ENCODE measurements at places on chromosomes 2 and 18.

- DNase-seq: no peak
These were observed 28.6 kb upstream of the NFU1 start for GRCh38 chr2:69465513-69466456.

DNA sequence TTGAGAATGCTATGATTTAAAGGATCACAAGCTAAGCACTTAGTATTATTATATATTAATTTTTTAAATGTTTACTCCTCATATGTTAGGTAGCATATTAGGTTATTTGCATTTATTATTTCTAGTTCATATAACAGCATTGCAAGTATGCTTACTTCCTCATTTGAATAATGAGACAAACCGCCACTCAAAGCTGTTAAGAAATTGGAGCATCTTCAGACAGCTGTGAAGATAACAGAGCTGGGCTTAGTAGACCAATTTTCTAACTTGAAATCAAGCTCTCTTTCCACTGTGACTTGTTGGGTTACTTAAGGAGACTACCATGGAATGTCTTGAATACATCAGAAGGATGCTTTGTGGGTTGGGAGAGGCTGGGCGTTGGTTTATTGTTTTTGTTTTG, 139.3 kb downstream of the ASXL3 start:
- no peak for DNase-seq

DNA sequence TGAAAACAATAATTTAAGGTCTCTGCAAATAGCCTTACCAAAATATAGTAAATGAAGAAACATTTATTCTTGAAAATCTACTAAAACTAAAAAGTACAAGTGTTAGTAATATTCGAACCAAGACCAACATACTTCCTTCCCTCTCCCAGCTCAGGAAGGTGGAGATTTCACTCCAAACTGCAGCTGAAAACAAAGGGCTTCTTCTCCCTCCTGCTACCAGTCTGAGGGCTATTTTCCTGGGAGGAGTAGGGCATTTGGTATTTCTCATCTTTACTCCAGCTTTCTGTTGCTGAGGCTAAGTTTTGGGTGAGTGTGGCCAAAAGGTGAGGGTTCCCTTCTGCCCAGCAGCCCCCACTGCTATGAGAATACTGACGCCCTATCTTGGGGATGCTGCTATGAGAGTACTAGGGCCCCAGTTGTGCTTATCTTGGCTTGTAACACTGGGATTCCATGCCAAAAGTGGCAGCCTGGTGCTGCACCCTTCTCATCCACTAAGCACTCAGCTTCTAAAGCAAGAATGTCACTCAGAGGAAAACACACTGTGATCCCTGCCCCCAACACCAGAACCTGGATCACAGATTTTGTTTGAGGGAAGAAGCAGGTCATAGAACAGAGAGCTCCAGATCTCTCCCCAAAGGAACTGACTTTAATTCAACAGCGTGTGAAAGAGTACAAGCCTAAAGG, 130.7 kb upstream of the KLF7 start:
- no peak for DNase-seq

DNA sequence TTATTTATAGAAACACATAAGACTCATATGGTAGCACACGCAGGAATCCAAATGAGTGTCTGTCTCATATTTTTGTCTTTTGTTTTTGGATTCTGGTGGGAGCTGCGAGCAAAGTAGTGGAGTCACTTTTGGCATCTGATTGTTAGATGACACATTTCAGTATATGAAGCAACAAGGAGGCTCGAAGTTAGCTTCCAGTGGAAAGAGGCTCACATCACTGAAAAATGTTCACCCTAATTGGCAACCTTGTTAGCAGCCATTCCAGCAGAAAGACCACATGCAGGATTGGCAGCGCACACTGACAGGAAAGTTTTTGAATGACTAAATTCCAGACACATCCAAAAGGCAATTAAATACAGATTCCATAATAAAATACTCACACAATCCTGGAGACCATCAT, 87.4 kb downstream of the MYT1L start:
- DNase-seq: no peak

DNA sequence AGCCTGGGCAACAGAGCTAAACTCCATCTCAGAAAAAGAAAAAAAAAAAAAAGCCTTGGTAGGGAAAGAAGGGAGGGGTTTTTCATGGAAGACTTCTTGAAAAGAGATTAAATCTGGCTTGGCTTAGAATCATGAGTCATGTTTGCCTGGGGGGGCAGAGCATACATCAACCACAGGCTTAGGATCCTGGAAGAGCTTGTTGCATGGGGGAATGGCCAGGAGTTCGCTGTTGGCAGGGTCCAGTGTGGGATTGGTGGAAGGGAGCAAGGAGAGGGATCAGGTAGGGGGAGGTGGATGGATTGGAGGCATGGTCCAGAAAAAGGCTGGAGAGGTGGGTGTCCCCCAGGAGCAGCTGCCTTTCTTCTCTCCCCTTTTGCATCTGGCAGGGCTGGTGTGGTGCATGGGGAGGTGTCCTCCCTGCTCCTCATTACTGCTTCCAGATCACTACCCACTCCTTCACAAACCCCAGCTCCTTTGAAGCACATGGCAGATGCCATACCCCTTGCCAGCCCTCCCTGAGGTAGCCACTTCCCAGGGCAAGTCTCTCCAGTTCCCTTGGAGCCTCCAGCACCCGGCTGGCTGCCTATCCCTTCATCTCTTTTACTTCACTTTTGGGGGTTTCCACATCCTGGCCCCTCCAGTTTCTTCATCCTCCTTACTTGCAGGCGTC, 2.5 kb downstream of the ARMC9 start:
- DNase-seq: no peak

DNA sequence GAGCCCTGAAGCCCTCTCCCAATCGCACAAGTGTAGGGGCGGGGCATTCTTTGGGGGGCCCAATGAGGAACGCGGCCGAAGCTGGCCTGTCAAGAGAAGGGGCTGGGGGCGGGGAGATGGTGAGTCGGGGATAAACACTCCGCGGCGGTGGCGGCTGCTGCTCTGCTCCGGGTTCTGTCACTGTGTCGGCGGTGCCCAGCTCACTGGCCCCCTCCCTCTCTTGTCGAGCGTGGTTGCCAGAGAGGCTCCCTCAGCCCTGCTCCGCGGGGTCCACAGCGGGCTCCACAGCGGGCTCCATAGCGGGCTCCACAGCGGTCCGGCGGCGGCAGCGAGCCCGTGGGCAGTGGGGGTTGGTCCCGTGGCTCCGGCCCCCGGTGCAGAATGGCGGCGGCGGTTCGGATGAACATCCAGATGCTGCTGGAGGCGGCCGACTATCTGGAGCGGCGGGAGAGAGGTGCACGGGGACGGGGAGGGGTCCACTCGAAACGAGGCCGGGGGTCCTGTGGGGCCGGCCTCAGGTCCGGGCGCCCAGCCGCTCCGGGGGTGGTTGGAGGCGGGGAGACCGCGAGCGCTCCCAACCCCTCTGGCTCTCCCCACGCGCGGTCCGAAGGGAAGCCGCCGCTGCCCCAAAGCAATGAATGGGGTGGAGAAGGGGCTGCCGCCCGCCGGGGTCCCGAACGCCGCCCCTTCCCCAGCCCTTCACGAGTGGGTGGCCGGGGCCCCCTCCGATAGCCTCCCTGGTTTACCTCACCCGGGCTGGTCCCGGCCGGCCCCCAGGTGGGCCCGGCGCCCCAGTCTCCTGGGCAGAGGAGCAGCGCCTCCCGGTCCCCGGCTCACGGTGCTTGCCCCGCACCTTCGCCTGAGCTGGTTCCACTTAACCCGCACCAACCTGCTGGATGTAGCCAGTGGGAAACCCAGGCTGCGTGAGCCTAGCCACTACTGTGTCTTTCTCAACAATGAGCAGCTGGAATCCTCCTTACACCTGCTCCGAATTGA, at the start of gene MXD1:
TSS of gene MXD1 (plus strand) at position 160 of the 996 bp plus-strand sequence. CDS start at position 382, 222 bp downstream.
- peak; percentile 18 for DNase-seq

DNA sequence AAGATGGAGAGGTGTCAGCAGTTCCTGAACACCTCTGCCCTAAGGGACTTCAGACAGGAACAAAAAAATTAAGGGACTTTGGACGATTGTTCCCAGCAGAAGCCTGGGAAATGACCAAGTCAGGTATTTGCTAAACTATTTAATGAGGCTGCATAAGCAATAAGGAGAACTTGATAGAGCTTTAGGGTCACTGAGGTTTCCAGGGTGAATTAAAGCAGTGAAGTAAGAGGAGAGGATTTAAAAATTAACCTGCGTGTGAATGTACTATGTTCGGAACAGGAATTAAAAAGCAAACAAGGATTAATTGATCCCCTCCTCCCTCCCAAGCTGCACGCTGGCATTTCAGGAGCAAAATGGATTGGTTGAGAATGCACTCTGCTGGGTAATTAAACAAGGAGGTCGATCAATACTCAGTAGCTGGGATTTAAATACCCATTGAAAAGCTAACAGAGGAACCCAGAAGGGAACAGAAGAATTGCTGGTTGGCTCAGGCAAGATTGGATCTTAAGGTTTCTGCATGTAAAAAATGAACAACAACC, 157.2 kb downstream of the RNF152 start:
- no peak for DNase-seq

- DNase-seq: no peak
These were observed 6.1 kb downstream of the FIGN start for GRCh38 chr2:163729636-163730273.

DNA sequence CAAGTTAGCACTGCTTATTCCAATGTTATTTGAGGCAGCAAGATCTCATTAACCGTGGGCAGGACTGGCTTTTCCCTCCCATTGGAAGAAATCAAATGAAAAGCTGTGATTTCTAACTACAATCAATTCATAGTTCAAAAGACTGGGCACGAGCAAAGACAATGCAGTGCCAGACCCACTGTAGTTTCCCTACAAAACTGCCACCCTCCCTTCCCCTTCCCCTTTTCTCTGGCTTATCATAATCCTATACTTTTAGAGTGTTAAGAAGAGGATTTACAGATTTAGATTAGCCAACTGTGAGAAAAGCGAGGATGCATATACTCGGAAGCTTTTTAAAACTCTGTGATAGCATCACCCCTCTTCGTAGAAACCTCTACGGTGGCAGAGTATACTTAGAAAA, 260.4 kb downstream of the STK39 start:
- no peak for DNase-seq

GRCh38 chr2:176546550-176546949, 277.3 kb downstream of the MTX2 start:
- no peak for DNase-seq

DNA sequence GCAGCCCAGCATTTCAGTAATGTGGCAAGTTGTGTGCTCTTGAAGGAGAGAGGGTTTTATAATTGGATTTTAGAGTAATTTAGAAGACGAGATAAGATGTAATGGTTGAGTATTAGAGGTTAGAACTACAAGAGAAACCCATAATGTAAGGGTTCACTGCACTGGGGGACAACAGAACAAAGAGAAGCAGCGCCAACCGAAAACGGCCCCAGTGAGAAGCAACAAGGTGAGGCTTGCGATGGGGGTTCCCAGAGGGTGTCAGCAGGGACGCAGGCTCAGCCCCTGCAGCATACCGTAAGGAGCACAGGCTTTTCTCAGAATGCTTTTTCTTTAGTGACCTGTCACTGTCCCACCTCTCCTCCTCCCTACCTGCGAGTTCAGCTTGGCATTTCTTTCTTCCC, 183.9 kb upstream of the ETAA1 start:
- no peak for DNase-seq

GRCh38 chr2:202831242-202832220, 40.0 kb downstream of the ICA1L start:
- DNase-seq: peak; percentile 32

DNA sequence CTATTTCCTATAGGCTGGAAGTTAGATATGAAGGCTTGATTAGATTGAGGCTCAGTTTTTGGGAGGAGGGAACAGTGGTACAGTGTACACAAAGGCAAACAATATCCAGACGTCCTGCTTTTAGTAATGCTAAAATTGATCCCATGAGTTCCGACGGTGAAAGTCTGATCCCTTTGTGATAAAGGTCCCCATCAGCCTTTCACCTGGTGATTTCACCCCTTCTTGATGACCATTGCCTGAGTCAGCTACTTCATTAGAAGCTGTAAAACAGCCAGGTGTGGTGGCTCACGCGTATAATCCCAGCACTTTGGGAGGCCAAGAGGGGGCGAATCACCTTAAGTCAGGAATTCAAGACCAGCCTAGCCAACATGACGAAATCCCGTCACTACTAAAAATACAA, 29.7 kb downstream of the TWSG1 start:
- no peak for DNase-seq

GRCh38 chr2:75994759-75995158, 284.0 kb upstream of the GCFC2 start:
- no peak for DNase-seq

DNA sequence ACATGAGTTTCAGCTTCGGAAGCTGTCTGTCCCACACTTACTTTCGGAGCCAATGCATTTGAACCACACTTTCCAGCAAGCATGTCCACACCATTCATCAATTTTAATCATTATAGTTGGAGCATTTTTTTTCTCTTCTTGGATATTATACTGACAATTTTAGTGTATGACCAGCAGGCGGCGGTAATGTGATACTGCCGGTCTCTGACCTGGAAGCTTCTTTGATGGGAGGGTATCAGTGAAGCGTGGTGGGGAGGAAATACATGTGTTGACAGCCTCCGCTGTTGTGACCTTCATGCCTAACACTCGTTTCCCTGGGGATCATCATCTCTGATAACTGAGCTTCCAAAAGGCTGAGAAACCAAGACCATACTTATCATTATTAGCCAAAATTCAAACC, 231.7 kb downstream of the GBX2 start:
- DNase-seq: no peak

DNA sequence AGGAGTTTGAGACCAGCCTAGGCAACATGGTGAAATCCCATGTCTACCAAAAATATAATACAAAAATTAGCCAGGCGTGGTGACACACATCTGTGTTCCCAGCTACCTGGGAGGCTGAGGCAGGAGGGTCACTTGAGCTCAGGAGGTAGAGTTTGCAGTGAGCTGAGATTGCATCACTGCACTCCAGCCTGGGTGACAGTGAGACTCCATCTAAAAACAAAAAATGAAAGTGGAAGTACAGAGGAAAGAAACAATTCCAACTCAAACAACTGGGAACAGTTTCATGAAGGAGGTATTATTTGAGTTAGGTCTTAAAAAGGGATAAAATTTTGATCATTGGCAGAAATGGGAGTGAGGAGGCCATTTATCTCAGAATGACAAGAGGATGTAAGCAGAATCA, 6.3 kb upstream of the RAB1A start:
- no peak for DNase-seq

- DNase-seq: no peak
These were observed 50.4 kb downstream of the MMADHC start for GRCh38 chr2:149537092-149537726.

DNA sequence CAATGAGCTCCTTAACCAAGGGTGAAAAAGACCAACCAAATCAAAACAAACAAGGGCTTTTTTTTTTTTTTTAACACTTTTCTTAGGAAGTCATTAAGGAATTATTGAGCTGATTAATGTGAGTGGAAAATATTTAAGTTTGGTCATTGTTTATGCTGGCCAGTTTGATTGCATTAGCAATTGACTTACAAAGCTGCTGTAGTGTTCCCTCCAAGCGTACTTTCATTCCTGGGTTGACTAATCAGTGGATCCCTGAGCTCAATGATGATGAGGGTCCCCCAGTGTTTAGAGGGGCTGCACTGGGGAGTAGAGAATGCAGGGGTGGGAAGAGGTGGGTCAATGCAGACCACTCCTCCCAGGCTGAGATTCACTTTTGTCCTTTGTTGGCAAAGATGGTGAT, 119.3 kb downstream of the PRKCE start:
- no peak for DNase-seq
